ENCODE measurements at places on chromosomes 3 and 15. TPM values are rescaled to one million over a fixed set of nuclear protein-coding genes. Genes with fewer than 3 reads are reported as not detected.

- DNase-seq: no peak
Observed at GRCh38 chr15:58053315-58054153, 12.0 kb downstream of the ALDH1A2 start.

GRCh38 chr3:86814918-86815655 lies 175.9 kb downstream of the VGLL3 start:
- no peak for DNase-seq

DNA sequence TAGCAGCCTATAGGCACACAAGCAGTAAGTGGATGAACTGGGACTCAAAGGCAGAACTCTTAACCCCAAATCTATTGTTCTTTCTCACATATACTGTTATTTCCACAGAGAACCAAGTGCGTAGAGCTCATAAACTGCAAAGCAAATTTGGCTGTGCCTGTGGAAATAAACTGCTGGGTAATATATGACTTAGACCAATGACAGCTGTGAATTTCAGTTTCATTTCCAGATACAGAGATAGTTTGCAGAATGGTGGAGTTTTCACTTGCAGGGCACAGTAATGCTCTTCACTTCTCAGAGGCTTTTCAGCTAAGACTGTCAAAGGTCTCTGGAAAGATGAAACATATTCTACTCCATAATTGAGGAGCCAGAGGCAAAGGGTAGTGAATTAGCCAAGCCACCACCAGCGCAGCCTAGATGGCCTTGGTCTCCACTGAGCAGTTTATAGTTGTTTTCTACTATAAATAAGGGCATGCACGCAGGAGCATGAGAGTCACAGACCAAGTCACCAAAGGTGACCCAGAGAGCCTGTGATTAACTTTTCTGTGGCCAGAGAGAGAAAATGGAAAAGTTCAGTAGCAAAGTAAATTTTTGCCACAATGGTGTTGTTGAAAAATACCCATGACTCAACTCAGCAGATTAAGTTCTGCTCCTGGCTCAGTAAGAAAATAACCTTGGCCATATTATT lies 180.7 kb upstream of the GRM7 start:
- no peak for DNase-seq

GRCh38 chr3:150599611-150600297 lies 3.4 kb upstream of the SELENOT start:
- no peak for DNase-seq

DNA sequence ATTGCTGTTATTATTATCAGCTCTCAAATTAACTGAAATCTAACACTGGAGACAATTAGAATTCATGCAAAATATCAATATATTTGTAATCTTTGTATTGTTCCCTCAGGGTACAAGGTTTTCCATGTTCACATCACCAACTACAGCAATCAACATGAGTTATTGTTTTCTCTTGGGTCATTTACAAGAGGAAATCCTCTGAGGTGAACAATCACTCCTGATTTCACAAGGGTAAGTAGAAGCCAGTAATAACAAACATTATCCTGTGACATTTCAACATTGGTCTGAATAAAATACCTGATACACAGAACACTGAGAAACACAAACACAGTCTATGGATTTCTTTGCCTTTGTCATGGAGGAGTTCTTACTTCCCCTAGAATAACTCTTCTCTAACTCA lies 174.0 kb downstream of the SUCNR1 start:
- DNase-seq: no peak

DNA sequence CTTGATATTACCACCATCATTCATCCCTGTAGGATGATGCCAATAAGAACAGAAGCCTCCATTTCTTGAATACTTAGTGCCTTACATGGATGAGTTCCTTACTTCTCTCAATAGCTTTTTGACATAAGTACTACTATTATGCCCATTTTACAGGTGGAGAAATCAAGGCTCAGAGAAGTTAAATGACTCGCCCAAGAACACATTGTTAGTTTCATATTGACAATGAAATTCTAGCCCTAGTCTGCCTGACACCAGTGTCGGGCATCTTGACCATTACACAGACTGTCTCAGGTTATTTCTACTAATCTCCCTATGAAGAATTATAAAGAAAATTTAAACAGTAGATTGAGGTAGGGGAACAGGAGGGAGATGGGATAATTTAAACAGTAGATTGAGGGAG lies 52.5 kb upstream of the ARL8B start:
- no peak for DNase-seq

- DNase-seq: no peak
Observed at GRCh38 chr3:8423307-8423706, 78.3 kb upstream of the LMCD1 start.

GRCh38 chr3:99342383-99342782 lies 296.0 kb upstream of the COL8A1 start:
- no peak for DNase-seq

DNA sequence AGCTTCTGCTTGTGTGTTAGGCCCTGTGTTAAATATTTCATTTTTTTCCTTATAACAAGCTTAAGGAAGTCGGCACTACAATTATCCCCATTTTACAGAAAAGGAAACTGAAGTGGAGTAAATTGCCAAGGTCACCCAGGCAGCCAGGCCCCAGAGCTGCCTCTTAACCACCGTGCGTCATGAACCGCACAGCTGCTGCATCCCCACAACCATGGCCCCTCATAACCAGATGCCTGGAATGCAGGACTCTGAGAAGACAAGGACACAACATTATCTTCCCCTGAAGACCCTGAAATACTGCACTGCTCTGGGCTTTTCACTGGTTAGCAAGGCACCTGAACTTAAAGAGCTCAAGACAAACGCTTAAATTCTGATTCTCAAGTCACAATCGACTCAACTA lies 14.6 kb downstream of the LRIG1 start:
- no peak for DNase-seq

DNA sequence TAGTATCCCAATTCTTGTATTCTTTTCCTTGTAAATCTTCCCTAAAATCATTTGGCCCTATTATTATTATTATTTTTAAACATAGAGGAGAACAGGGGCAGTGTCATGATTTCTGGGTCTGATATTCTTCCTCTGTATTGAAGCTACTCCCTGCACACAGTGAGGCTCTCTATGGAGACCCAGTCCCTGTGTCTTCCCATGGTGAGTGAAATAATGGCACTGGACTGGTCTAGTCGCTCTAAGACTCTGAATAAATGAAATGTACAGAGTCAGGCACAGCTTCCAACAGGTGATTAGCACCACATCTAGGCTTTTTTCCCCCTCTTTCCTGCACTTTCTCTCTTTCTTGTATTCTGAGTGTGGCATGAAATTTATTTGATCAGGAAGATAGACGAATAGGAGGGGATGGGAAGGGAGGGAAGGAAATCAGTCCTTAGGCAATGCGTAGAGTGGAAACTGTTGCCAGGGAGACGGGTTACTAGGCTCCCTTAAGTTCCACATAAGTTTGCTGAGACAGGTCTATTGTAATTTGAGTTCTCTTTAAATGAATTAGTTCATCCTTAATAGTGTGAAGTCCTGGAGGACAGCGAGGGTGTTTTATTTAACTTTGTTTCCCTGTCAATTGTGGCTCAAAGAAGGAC lies 49.0 kb upstream of the NDN start:
- DNase-seq: no peak

- no peak for DNase-seq
Observed at GRCh38 chr3:8320711-8321458, 180.7 kb upstream of the LMCD1 start.

- DNase-seq: peak; percentile 59
Observed at GRCh38 chr3:44198284-44199269, 43.1 kb upstream of the TOPAZ1 start.

DNA sequence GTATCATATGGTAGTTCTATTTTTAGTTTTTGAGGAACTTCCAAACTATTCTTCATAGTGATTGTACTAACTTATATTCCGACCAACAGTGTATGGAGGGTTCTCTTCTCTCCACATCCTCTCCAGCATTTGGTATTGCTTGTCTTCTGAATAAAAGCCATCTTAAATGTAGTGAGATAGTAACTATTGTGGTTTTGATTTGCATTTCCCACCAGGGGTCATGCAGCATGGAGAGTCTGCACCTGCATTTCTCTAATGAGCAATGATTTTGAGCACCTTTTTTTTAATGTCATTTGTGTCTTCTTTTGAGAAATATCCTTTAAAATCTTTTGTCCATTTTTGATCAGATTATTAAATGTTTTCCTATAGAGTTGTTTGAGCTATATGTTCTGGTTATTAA lies 718.5 kb downstream of the ZBBX start:
- DNase-seq: no peak

- DNase-seq: no peak
Observed at GRCh38 chr15:99086327-99086667, 18.6 kb upstream of the SYNM start.

DNA sequence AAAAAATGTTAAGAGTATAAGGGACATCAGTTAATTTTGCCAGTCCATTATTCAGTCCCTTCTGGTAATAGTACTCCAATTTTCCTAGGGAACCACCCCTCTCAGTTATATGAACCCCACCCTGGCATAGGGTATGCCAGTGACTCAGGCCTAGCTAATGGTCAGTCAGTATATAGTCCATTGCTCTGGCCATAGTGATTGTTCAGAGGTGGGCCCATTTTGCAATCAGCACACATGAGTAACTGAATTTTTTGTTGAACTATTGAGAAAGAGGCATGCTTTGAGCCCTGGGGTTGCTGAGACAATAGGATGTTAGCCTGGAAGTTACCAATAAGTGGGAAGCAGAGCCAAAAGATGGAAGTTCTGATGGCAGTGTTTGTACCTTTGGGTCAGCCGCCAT lies 4.1 kb downstream of the LRCH3 start:
- DNase-seq: no peak

- DNase-seq: no peak
Observed at GRCh38 chr15:101288905-101289513, 6.0 kb downstream of the SNRPA1 start.

- DNase-seq: peak; percentile 60
Observed at GRCh38 chr15:58484791-58485600, 53.2 kb downstream of the LIPC start.

FILIP1L gene
- 25.0 TPM for total RNA-seq

A4GNT gene
- 0.41 TPM for total RNA-seq

TLR9 gene
- 1.0 TPM for total RNA-seq

SLITRK3 gene
- total RNA-seq: 0.65 TPM

ZIC4 gene
- total RNA-seq: not detected

LTF gene
- total RNA-seq: 53.5 TPM

ZNF860 gene
- 1.6 TPM for total RNA-seq

HACD3 gene
- 47.9 TPM for total RNA-seq

GOLGA8R gene
- 5.1 TPM for total RNA-seq

GASK1A gene
- 5.9 TPM for total RNA-seq

Data from lower lobe of right lung (tissue), 2 donors.